ENCODE measurements at places on chromosomes 4 and X. TPM values are rescaled to one million over a fixed set of nuclear protein-coding genes. Genes with fewer than 3 reads are reported as not detected.

Gene TMEM255A
- not detected for total RNA-seq

Gene SLC34A2
- total RNA-seq, result not detected

Gene MAGEB6B
- total RNA-seq, result not detected

Gene NCAPG
- total RNA-seq, result 2.3 TPM

Gene MAGEA2
- not detected for total RNA-seq

Gene SORCS2
- total RNA-seq, result 3.0 TPM

Gene SRPK3
- 0.12 TPM for total RNA-seq

Gene DEFB131A
- not detected for total RNA-seq

Gene UGT2B17
- total RNA-seq, result not detected

Gene HCCS
- 8.4 TPM for total RNA-seq

Gene DIPK2B
- 2.6 TPM for total RNA-seq

Gene BMPR1B
- 2.2 TPM for total RNA-seq

Gene GYG2
- total RNA-seq, result 2.5 TPM

Gene RADX
- total RNA-seq, result 0.19 TPM

Gene CT45A3
- not detected for total RNA-seq

Gene IL2RG
- total RNA-seq, result not detected

Gene STARD8
- total RNA-seq, result 0.98 TPM

Gene TMPRSS11B
- not detected for total RNA-seq

Gene RHOXF2
- total RNA-seq, result not detected

Gene LEF1
- 0.19 TPM for total RNA-seq

Gene NR0B1
- total RNA-seq, result 1.1 TPM

Gene LANCL3
- 0.93 TPM for total RNA-seq

Gene ZFP92
- 0.06 TPM for total RNA-seq

Gene GABRE
- total RNA-seq, result 11.2 TPM

Gene TMEM35A
- total RNA-seq, result 0.73 TPM

Gene CCNA2
- total RNA-seq, result 6.1 TPM

Gene RIPPLY1
- total RNA-seq, result not detected

Measured in cardiac ventricle fibroblast (primary cell).